ENCODE measurements at places on chromosomes 4 and X.

GRCh38 chrX:96483647-96484160, 200.9 kb upstream of the DIAPH2 start:
- DNase-seq, result no peak

GRCh38 chr4:25807102-25807728, 55.6 kb downstream of the SEL1L3 start:
- no peak for DNase-seq

GRCh38 chr4:100981447-100982204, 365.7 kb downstream of the PPP3CA start:
- no peak for DNase-seq

DNA sequence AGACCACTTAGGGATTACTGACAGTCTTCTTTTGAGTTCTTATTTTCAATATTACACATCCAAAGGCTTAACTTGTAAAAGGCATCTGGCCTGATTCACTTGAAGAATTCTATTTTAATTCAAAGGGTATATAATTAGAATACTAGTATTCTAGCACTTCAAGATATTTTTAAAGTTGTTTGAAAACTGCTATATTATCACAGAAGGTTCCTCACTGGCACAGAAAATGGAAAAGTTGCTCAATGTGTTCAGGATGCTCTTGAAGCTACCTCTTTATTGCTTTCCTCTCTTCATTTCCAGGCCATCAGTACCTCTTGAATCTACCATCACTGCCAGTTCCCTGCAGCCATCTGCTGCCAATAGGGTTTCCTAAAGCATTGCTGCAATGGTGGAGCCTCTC, 271.4 kb downstream of the KCNIP4 start:
- DNase-seq, result no peak

- no peak for DNase-seq
Observed at GRCh38 chr4:39763714-39764572, 66.0 kb downstream of the UBE2K start.

DNA sequence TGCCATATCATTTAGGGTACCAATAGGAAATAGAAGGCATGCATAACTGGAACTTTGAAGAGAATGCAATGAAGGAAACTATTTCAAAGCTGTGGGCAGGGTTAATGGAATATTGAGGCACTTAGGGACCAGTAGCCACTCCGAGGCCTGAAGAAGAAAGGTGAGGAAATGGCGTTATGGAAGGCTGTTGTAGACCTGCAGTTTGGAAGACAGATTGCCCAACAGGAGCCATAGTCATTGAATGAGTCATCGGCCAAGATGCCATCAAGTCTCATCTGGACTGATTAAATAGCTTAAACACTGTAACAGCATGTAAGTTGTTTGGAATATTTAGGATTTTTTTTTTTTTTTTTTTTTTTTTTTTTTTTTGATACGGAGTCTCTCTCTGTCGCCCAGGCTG, 11.6 kb downstream of the CXCL13 start:
- DNase-seq, result no peak

Measured in activated T-helper 1 cell treated with Interleukin-2 at 50 U/mL for 16 hours (primary cell).